ENCODE measurements at places on chromosomes 2 and 18.

GRCh38 chr2:127957240-127957639, 70.6 kb downstream of the SAP130 start:
- no peak for DNase-seq

GRCh38 chr18:12474876-12475275, 67.1 kb downstream of the PRELID3A start:
- no peak for DNase-seq

DNA sequence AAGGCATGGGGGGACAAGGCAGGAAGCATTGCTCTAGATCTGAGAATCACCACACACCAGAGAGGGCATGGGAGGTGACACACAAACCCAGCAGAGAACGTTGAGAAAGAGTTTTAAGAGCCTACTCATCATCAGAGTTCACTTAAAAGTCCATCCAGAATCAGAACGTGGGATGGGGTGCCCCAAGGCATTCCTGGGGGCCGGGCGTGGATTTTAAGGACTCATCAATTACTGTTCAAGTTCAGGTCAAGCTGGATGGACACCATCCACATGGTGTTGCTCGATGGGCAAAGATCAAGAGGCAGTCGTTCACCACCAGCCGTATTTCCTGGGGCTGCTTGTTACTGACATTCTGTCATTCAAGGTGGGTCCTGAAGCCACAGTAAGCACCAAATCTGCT, 34.9 kb downstream of the BCL11A start:
- no peak for DNase-seq

DNA sequence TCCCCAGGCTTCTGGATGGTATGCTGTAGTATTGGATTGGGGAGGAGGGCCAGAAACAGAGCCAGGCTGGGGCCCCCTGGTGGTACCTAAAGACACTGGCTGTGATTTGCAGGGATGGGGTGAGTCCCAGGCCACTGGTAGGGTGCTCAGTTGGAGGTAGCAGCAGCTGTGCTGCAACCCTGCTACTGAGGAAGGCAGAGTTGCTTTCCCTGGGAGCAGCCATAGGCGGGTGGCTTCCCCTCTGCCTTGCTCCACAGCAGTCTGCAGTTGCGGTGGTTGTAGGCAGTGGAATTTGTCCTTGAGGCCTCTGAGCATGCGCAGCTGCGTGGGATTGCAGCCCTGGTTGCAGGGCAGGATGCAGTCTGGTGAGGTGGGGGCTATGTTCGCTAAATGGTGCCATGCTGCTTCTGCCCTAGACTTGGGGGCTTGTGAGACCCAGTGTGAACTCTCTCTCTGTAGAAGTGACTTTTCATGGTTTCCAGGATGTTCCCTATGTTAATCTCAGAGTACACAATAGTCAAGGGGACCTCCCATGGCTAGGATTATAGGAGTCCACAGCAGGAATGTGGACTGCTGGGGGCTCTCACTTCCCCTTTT, 443.5 kb downstream of the XIRP2 start:
- DNase-seq: no peak

DNA sequence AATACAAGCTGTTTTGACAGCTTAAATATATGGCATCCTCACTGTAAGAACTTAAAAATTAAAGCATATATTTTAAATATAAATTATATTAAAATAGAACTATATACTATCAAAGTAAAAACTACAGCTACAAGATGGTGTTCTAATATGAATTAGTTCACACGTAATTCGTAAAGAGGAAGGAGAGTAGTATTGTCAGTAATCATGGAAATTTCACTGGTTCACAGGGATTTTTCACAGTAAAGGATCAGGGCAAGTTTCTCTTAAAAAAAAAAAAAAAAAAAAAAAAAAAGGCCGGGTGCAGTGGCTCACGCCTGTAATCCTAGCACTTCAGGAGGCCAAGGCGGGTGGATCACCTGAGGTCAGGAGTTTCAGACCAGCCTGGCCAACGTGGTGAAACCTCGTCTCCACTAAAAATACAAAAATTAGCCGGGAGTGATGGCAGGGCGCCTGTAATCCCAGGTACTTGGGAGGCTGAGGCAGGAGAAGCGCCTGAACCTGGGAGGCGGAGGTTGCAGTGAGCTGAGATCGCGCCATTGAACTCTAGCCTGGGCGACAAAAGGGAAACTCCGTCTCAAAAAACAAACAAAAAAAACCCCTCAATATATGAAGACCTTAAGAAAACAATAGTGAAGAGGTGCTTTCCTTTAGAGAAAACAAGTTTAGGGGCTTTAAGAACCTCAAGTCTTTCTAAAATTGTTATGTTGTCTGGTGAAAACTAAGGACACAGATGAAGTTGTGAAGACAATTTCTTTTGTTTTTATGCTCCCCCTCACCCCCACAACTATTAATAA, 32.5 kb downstream of the PNO1 start:
- DNase-seq: no peak

Data from stimulated activated CD4-positive, alpha-beta T cell treated with anti-CD3 and anti-CD28 coated beads, Interleukin-12 subunit alpha, Interleukin-12 subunit beta, amount 100 ng/mL, for 24 hours (primary cell).